ENCODE measurements at places on chromosomes 11 and 22.

GRCh38 chr11:34525888-34526657, 12.5 kb upstream of the ELF5 start:
- DNase-seq: no peak

DNA sequence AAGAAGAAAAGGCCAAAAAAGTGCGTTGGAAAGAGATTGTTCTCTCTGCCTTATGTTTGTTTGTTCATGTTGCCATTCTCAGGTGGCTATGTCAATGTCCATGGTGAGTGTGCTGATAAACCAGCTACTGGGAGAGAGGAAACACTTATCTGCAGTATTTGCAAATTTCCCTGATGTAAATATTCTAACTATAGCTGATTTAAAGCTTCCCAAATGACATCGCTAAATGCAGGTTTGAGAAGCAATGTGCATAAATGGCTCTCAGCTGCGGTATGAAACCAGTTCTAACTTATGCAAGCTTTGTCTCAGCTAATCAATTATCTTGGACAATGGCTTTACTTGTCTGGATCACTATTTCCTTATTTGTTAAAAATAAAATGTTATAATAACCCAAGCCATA, 312.5 kb upstream of the ANO3 start:
- DNase-seq: no peak

GRCh38 chr11:119047205-119047604, 9.8 kb downstream of the HYOU1 start:
- no peak for DNase-seq

- no peak for DNase-seq
Measured at GRCh38 chr11:115722711-115723110, 218.5 kb upstream of the CADM1 start.

DNA sequence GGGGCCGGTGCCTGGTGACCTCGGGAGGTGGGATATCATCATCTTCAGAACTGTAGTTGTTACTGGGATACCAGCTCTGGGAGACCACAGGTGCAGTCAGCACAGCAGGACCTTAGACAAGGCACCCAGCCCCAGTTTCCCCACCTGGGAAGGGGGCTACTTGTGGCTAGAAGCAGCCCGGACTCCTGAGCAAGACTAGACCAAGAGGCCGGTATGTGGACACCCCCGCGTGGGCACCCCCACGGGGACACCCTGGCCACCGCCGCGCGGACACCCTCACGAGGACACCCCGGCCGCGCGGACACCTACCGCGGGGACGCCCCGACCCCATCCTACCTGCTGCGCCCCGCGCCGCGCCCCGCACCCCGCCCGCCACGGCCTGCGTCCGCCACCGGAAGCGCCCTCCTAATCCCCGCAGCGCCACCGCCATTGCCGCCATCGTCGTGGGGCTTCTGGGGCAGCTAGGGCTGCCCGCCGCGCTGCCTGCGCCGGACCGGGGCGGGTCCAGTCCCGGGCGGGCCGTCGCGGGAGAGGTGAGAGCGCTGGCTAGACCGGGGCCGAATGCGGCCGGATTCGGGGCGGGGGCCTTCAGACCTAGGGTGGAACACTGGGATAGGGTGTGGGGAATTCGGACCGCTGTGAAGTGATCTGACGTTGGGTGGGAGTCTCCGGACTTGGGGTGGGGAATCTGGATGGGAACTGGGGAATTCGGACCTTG, at the start of the genes COMT and TXNRD2:
Gene COMT, plus strand, starts transcription at position 408 of the 718 bp plus-strand sequence. CDS start 20,755 bp downstream, outside the sequence.
Gene TXNRD2, minus strand, starts transcription at position 454 of the 718 bp plus-strand sequence. Its CDS starts 15 bp downstream, at position 439.
- no peak for DNase-seq

DNA sequence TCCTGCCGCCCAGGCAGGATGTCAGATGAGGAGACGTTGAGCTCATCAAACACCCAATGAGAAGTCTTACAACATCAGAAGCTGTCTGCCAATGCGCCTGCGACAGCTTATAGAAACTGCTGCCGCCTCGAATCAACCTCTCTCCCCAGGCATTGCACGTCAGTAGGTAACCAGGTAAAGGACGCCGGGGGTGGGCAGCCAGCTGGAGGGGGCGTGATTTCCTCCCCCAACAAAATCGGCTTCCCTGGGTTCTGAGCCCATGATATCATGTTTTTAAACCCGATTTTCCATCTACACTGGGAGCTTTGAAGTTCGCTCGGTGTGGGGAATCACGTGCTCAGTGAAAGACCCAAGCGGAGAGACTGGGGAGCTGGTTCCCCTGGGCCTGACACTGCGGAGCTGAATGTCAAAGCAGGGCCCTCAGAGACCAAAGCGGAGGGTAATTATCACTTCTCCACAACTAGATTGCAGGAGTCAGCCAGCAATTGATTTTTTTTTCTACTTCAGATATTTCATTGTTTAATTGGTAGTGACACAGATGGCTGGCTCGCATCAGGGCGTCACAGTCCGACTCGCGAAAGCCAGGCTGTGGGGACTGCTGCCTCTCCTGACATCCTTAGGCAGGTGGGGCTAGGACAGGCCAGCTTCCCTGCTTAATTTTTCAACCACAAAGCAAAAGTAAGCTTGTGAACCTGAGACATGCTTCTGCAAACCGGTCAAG, 15.4 kb downstream of the FAM83F start:
- no peak for DNase-seq

DNA sequence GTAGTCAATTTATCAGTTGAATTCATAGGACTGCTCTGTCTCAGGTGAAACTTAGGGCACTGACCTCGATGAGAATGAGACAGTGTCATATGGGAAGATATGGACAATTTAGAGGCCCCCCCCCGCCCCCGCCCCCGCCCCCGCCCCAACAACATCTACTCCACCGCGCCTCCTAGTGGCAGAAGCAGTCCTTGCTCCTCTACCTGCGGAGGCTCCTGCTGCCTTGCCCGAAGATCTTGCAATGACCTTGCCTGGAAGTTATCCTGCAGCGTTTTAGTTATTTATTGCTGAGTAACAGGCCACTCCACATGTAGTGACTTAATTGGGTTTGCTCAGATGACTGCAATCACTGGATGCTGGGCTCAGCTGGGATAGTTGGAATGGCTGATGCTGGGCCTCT, 15.2 kb downstream of the SERPINH1 start:
- DNase-seq: no peak

DNA sequence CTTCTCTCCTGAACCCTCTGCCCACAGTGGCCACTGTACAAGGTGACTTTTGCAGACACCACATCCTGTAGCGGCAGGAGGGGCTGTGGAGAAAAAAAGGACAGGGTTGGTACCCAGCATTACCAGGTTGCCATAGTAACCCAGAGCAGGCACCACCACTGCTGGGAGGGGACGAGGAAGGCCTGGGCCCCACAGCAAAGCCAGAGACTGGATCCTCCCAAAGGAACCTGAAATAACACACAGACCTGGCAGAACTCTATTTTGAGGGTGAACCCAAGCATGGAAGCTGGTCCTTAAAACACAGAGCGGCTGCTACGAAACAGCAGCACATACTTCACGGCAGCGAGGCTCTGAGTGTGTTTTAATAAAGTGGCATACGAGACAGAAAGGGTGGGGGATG, 380.6 kb downstream of the CTTN start:
- DNase-seq: no peak

GRCh38 chr11:132728026-132728425, 804.3 kb downstream of the OPCML start:
- DNase-seq: no peak

DNA sequence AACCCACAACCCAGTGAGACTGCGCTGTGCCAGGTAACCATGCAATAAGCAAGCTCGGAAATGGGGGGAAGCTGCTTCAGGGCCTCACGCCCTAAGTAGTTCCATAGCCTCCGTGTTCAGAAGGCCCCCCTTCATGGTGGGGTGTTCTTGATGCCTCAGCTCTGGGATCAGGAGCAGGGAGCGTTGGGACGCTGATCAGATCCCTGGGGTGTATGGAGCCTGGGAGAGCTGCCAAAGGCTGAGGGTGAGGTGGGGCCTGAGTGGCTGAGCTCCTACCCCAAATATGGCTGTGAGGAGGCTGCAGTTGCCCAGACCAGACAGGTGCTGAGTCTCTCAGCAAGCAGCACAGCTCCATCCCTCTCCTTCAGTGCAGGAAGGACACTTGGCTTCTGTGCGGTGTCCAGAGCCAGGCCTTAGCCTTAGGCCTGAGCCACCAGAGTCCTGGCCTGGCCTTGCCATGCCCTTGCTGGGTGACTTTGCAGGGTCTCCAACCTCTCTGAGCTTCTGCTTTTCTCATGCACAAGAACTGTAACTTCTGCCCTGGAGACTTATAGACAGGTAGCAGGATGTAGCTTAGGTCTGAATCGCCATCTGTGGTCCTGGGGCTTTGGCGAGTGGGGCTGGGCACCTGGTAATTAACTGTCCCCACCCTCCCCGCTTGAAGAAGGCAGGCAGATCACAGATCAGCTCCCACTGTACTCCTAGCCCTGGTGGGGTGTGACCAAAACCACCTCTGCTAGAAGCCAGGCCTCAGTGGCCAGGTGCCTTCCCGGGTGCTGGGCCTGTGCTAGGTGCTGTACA, 5.3 kb downstream of the MMP11 start:
- no peak for DNase-seq

DNA sequence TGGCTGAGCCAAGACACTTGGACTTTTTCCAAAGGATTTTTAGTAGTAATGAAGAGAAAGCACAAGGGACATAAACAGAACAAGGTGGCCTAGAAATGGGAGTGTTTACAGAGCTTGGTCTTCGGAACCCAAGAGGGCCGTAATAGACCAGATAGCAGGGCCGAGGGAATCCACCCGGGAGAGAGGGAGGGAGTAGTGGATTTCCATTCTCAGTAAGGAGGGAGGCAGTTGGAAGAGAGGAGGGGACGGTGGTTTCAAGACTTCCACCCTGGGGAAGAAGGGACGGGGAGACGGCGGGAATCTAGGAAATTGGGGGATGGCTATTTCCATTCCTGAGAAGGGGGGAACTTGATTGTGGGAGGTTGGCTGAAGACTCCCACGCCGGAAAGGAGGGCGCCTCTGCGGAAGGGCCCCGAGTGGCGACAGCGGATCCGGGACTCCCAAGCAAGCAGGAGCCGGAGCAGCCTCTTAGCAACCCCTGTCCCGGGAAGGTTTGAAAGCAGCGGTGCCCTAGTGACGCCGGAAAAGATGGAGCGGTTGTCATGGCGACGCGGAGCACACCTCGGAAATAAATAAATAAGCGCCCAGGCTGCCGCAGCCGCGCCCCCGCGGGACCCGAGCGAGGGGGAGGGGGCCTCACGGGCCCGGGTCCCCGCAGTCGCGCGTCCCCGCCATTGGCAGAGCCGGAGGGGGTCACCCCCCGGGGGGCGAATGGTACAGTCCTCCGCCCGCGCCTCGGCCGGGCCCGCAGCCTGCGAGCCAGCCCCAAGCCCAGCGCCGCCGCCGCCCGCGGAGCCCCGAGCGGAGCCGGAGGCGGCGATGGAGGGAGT, 31.6 kb downstream of the EIF3F start:
- DNase-seq: no peak

- DNase-seq: no peak
Measured at GRCh38 chr11:35057926-35058668, 80.9 kb upstream of the CD44 start.

GRCh38 chr11:71106671-71107070, 145.7 kb downstream of the SHANK2 start:
- no peak for DNase-seq

DNA sequence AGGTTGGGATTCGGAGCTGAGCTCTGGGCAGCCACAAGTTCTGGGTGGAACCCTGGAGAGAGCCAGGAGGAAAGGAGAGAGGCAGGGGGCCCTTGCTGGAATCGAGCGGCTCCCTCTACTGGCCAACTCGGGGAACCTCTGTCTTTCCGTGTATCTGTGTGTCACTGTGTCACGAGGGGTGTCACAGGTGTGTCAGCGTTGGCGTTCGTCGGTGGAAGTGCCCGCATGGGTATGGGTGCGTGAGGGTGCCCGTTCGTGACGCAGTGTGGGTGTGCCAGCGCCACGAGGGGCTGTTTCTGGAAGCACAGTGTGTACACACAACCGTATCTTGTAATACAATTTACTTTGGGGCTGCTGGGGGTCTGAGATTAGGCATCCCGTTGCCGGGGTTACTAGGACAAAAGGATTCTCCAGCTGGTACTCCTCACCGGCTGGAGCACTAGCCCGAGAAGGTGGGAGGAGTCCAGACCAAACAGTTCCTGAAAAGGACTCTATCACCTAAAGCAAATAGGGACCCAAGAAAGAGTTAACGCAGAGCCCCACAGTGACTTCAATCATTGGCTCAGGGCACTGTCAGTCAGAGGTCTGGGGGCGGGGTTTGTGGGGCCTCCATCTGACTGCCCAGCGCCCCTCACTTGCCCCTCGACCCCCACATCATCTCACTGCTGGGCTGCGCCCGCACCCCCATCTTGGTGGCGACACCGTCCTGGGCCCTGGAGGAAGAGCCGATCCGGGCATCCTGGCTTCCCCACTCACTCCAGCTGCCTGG, 2.6 kb upstream of the BCL9L start:
- peak; percentile 40 for DNase-seq

DNA sequence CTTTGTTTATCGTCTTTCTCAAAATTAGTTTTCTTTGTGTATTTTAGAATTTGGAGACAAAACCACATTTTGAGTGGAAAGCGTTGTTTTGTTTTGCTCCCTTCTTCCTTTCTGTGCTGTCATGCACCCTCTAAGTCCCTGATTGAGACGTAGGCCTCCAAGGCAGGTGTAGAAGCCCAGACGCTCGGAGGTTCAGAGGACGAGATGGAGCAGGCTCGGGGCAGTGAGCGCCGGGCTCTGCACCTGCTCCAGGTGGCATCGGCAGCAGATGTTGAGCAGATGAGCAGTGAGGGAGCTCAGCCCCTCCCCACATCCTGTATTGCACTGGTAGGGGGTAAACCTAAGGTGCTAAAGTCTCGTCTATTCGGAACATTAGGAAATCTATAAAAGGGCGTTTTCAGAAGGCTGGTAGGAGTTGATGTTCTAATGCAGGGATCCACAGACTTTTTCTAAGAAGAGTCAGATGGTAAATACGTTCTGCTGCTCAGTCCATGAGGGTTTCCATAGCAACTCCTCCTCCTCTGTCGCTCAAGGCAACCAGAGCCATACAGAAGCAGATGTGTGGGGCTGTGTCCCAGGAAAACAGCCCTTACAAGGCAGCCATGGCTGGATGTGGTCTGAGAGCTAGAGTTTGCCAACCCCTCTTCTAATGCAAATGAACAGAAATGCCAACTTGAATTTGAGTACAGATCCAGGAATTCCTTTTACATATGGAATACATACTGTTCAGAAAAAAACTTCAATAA, 724.2 kb downstream of the BRD1 start:
- no peak for DNase-seq
